ENCODE measurements at places on chromosomes 7 and 10.

DNA sequence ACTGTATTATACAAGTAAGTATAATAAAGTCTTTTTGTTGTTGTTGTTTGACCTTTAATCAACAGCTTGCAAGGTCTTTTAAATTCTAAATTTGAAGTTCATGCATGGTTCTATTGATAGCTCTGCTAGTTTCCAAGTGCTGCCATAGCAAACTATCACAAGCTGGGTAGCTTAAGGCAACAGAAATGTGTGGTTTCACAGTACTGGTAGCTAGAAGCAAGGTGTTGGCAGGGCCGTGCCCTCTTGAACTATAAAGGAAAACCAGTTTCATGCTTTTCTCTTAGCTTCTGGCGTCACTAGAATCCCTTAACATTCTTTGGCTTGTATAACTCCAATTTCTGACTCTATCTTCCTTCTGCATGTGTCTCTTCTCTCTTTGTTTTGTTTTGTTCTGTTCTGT, 1021.9 kb upstream of the AUTS2 start:
- no peak for DNase-seq

DNA sequence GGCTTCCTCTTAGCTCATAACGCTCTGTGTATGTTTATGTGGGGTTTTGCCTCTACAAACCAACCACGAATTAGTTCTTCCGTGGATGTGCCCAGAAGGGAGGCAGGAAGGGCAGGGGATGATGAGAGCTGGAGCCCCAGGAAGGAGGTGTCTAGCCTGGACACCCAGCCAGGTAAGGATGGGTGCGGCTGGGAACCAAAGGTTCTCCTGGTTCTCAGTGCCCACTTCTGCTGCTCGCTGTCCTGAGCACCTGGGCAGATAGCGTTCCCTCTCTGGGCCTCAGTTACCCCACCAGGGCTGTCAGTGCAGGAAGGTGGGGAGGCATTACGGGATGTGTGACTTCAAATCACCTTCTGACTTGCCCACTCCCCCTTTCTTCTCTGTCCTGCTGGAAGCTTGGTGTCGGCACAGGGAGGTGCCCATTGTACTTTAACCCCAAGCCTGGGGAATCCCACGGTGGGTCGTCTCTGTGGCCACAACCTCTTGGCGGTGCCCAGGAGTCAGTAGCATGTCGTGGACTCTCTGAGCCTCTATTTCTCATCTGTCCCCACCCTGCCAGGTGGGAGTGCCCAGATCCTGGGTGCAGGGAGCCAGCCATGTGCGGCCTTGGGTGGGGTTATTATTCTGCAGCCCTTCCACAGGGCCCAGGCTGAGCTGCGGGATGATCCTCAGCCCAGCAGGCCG, 18.7 kb upstream of the PCBD1 start:
- DNase-seq, result no peak

GRCh38 chr10:25896421-25896820, 37.6 kb upstream of the MYO3A start:
- DNase-seq, result peak; percentile 19

- no peak for DNase-seq
Measured at GRCh38 chr10:12382157-12382548, 32.8 kb downstream of the CAMK1D start.

DNA sequence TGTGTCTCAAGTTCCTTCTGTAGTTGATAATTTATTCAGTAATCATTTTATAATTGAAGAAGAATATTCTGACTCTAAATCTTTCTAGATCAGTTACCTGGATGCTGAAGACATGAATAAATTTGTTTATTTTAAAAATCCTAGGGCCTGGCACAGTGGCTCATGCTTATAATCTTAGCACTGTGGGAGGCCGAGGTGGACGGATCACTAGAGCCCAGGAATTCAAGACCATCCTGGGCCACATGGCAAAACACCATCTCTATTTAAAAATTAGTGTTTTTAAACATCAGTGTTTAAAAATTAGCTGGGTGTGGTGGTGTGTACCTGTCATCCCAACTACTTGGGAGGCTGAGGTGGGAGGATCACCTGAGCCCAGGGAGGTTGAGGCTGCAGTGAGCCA, 9.3 kb downstream of the POR start:
- no peak for DNase-seq

DNA sequence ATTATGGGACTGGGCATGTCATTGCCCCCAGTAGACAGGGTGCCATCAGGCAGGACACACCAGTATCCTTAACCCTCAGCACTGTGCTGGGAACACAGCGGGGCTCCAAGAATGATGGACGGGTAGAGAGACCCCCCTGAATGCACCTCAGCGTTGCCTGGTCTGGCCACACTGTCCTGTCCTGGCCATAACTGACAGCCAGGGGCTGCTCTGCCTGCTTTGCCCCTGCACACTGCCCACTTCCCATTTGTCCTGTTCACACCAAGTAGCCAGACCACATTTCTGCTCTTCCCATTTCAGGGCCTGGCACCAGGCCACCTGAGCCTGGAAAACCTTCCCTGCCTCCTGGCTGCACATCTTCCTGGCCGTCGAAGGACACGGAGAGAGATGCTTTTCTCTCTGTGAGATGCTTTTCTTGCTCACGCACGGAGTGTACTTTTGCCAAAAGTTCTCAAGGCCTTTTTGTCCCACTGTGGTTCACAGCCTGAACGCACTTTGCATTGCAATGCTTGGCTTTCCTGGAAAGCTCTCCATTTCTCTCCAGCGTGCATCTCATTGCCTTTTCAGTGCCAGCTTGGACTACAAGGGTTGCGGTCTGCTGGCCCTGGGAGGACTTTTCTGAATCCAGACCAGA, 131.0 kb upstream of the EEPD1 start:
- DNase-seq, result no peak

GRCh38 chr10:42697926-42698325, 59.6 kb upstream of the ZNF33B start:
- no peak for DNase-seq

GRCh38 chr7:30694218-30694745, 12.0 kb upstream of the CRHR2 start:
- no peak for DNase-seq

GRCh38 chr10:12387561-12388210, 38.3 kb downstream of the CAMK1D start:
- no peak for DNase-seq

GRCh38 chr10:25039531-25039930, 23.1 kb downstream of the THNSL1 start:
- DNase-seq, result no peak

- DNase-seq, result peak; percentile 54
Measured at GRCh38 chr10:119315128-119316001, 108.0 kb downstream of the GRK5 start.

DNA sequence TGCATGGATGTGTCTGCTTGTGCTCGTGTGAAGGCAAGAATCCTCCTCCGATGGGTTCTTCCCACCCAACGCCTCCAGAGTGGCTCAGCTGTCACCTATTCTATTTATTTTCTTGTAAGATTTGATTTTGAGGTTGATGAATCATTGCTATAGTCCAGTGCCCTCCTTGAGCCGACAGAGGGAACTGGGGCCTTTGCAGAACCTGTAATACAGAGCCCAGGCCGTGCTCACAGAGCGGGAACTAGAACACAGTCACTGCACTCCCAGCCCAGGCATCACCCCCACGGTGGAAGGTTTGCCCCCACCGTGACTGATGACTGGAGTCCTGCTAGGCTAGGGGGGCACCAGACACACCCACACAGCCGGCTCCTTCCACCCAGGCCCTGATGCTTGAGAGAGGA, 2.0 kb downstream of the RARRES2 start:
- DNase-seq, result no peak

GRCh38 chr10:114038819-114039218, 4.8 kb upstream of the ADRB1 start:
- DNase-seq, result no peak

DNA sequence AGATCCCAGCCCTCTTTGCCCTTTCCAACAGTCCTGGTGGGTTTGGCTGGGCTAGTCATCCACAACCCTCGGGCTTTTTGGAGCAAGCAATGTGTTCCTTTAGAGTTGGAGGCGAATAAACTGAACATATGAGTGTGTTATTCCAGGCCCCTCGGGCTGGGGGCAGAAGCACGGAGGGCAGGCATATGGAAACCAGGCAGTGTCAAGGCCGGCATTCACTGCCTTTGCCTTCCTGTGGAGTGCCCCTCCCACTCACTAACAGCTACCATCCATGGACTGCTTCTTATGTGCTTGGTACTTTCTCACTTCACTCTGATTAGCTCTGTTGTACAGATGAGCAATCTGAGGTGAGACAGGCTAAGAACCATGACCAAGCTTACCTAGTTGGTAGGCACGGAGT, 53.9 kb upstream of the EFCAB10 start:
- DNase-seq, result no peak

DNA sequence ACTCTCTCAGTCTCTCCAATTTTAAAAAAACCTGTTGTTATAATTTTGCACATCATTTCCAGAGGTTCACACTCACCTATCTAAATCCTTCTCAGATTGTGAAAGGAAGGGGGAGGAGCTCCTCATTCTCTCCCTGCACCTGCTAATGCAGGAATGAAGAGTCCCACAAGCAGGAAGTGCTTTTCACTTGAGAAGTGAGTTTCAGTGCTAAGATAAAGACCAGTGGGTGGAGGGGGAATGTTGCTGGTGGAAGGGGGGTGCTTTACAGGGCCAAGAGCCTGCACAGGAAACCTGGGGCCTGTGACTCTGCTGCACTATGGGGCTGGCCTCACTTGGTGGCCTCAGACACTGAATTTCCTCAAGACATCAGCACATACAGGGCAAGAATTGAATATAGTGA, 176.4 kb downstream of the PTPN20 start:
- no peak for DNase-seq

GRCh38 chr10:132385389-132385667, 11.7 kb upstream of the PWWP2B start:
- no peak for DNase-seq

- DNase-seq, result no peak
Measured at GRCh38 chr7:82945056-82945455, 217.6 kb downstream of the PCLO start.

- peak; percentile 34 for DNase-seq
Measured at GRCh38 chr7:29401769-29402168, 161.9 kb upstream of the PRR15 start.

GRCh38 chr7:30472081-30472783, 6.4 kb downstream of the NOD1 start:
- DNase-seq, result no peak

DNA sequence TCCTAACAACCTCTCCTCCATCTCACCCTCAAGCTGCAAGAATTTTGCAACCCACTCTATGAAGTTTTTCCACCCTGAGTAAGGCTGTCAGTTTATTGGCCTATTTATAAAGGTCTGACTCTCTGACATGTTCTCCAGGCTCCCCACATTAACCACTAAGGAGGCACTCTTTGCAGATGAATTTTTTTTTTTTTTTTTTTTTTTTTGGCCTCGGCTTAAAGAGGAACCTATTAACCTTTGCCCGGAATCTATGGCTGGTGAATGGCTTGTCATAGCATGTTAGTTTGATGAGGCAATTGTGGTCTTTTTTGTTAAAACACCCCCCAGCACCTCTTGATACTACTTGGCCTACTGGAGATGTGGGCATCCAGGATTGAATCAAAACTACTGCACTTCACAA, 57.1 kb downstream of the TBXAS1 start:
- DNase-seq, result peak; percentile 89

DNA sequence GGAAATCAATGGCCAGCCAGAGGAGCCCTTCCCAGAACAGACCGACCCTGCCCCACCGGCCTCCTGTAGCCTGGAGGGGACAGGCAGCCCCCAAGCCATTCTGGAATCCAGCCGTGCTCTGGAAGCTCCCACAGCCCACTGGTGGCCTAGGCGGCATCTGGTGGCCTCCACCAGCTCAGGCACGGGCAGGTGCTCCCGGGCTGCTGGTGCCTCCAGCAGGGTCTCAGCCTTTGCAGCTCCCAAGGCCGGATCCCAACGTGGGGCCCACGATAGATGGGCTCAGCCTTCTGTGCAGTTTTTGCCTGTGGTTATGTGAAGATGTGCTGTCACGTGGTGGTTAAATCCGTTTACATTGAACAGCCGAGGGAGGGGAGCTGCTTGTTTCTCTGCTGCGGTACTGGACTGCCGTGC, 44.4 kb downstream of the JAKMIP3 start:
- DNase-seq, result peak; percentile 30

GRCh38 chr10:117545141-117546019, 2.8 kb downstream of the EMX2 start:
- DNase-seq, result peak; percentile 66

- DNase-seq, result no peak
Measured at GRCh38 chr10:123156078-123156477, 1.9 kb downstream of the BUB3 start.

DNA sequence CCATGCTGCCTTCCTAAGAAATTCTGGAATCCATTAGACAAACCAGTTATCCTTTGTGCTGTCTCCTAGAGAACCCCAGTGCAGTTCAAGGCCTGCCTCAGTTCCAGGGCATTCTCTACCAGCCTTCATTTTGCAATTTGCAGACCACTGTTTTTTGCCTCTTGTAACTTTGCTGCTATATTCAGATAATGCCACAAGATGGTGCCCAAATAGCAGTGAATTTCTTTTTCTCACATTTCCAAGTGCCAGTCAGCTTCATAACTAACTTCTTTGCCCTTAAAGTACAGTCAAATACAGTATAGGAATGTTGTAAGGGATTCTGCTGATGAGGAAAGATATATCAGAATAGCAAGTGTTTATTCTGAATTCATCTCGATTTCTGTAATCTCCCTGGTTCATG, 25.2 kb downstream of the LOXL4 start:
- peak; percentile 78 for DNase-seq

GRCh38 chr10:62727934-62728333, 76.6 kb upstream of the ADO start:
- no peak for DNase-seq

DNA sequence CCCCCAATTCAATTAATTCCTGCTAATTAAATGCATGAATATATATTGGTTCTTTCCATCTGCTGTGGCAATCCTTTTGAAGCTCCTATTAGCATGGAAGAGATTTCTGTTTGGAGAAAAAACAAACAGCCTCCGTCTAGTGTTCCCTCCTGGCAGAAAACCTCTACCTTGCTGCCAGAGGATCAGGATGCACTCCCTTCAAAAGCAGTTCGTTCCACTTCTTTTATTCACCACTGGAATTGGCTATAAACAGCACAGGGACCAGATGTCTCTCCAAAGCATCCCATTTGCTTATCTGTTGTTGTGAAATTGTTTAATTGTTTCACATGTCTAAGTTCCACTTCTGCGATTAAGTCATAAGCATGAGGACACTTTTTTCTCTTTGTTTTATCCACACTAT, 77.8 kb upstream of the PTN start:
- no peak for DNase-seq

GRCh38 chr10:132888898-132889490, 53.4 kb downstream of the CFAP46 start:
- DNase-seq, result no peak

DNA sequence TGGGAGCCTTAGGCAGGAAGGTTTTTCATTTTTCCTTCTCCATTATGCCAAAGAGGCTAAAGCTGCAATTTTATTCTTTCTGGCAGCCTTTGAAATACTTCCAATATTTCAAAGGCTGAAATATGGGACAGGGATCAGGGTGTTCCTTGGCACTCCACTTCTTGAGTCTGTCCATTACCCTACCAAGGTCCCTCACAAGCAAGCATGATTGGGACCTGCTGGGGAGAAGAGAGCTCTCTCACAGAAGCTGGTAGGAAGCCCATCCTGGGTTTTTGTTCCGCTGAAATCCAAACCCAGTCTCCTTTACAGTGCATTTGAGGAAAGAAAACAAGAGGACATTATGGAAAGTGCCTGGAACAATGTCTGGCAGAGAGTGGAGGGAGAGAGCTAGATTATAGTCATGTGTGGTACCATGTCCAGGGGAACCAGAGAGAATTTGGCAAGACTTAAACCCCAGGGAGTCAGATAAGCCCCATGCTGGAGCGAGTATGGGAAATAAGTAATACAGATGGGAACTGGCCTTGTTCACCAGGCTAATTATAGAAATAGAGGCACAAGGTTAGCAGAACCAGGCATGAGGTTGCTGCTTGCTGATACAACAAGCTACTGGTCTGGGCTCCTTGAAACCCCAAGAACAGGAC, 104.7 kb downstream of the LSM5 start:
- DNase-seq, result no peak

GRCh38 chr7:123770378-123770777, 21.6 kb upstream of the WASL start:
- DNase-seq, result no peak
